ENCODE measurements at places on chromosomes 6 and 20.

- DNase-seq = no peak
These were observed 259.5 kb upstream of the JARID2 start for GRCh38 chr6:14986370-14986769.

DNA sequence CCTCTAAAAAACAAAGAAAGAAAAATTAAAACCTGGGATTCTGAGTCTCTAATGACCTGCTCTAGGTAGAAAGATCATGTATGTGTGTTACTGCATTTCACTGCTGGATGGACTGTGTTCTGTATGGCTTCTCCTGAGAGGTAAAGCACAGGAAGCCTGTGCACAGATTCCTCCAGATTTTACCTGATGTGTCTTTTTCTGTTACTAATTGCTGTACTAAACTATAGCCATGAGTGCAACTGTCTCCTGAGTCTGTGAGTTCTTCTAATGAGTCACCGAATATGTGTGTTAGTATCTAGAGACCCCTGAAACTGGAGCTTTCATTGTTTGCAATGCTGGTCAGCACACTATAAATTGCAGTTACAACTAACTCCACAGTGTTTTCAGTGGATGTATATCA lies 270.8 kb downstream of the CDKAL1 start:
- no peak for DNase-seq

GRCh38 chr6:45387236-45387635 lies 9.5 kb upstream of the SUPT3H start:
- DNase-seq = no peak

GRCh38 chr6:159305804-159306537 lies 136.8 kb downstream of the FNDC1 start:
- no peak for DNase-seq

- no peak for DNase-seq
These were observed 411.8 kb downstream of the CDKAL1 start for GRCh38 chr6:20946022-20946421.

GRCh38 chr20:59195316-59195993 lies 31.8 kb downstream of the ZNF831 start:
- DNase-seq = no peak

DNA sequence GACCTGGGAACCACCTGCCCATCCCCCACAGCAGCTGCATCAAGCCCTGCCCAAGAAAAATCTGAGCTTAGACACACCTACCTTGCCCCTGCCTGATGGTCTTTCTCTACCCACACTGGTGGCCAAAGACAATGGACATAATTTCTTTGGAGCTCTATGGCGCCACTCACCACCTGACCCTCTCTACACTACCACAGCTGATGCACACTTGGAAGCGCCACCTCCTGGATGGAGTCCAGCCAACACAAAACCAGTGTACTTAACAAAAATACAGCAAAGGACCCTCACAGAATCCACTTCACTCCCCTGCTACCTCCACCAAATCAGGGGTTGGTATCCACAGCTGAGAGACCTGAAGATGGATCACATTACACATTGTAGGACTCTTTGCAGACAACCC lies 39.7 kb upstream of the CLVS2 start:
- DNase-seq = no peak

DNA sequence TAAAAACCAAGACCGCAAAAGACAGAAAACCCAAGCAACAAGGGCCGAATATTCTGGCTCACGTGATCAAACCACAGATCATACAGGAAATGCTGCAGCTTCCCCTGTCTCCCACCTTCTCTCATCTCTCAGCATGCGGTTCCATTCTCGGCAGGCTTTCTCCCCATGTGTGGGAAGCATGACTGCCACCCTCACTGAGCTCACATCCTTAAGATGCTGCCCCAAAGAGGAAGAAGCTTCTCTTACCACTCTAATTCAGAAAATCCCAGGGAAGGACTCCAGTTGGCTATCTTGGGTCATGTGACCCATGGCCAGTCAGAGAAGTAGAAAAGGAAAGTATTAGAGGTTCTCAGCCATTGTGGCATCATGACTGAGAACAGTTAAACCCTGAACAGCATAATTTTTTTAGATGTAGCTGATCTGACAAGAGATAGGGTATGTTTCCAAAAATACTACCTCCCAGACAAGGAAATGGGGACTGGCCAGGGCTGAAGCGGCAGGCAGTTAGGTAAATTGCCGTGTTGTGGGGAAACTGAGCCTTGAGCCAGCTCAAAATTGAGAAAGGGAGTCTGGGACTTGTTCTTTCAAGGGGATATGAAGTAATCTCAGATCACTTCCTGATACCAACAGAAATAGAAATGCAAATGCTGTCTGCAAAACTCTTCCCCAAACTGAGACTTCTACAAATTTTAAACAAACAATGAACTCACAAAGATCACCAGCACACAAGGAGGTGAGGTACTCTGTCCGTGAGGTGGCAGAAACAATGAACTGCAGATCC lies 37.1 kb upstream of the GRM4 start:
- DNase-seq = no peak

DNA sequence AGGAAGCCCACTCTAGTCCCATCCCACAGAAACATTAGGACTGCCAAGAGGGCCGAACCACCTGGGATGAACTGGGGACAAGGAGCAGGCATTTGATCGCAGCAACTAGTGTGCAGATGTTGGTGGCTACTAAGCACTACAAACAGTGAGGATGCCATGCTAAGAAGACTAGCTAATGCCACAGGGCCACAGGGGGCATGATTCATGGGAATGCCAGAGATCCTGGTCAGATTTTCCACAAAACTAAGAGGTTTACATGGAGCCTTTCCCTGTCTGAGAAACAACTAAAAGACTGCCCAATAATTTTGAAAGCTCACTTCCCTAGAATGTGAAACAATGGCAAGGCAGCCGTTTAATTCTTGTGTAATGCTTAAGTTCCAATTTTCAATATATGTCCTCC lies 375.9 kb upstream of the PTCHD4 start:
- no peak for DNase-seq

- no peak for DNase-seq
These were observed 40.6 kb upstream of the SUMO4 start for GRCh38 chr6:149359440-149359839.

DNA sequence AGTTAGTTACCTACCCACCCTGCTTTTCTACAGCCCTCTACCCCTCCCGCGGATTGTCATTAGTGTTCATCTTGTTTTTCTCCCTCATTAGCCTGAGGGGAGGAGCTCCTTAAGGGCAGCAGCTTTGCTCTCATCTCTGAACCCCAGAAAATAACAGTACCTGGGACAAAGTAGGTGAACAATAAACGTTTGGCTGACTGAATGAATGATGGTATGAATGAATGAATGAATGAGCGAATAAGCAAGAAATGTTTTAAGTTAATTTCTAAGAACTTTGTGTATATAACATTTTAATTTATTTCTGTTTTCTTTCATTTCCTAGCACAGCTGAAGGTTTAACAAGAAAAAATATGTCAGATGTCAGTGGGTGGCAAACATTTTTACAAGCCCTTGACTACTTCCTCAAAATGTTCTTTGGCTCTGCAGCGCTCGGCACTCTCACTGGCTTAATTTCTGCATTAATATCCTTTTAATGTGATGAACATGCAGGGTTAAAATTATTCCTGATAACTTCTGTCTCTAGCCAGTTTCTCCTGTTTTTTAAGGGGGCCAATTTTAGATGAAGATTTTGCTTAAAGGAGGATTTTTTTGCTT lies 50.1 kb downstream of the SLC9A8 start:
- no peak for DNase-seq

GRCh38 chr20:55054453-55054852 lies 579.1 kb downstream of the DOK5 start:
- no peak for DNase-seq

- DNase-seq = no peak
These were observed 667.5 kb downstream of the UTRN start for GRCh38 chr6:144952456-144953240.

- DNase-seq = no peak
These were observed 17.1 kb upstream of the BEND3 start for GRCh38 chr6:107132330-107132954.

- DNase-seq = no peak
These were observed at the start of gene OR10C1 for GRCh38 chr6:29439006-29439405. TSS of gene OR10C1 (plus strand) at chr6:29439306. CDS start at chr6:29440016, 710 bp downstream.

DNA sequence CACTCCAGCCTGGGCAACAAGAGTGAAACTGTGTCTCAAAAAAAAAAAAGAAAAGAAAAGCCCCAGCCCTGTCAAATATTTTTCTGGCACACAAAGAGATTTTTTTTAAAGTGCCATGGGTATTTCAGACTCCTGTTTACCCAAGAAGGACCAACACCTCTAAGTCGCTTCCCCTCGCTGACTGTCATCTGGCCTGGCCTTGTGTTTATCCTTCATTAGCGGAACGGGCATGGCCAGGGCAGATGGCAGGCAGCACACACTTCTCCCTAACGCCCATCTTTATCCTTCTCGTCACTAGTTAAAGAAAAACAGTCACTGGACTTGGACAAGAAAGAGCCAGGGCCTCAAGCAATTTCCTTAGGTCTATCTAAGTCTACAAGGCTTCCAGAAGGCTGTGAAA lies 7.3 kb upstream of the CBFA2T2 start:
- no peak for DNase-seq

DNA sequence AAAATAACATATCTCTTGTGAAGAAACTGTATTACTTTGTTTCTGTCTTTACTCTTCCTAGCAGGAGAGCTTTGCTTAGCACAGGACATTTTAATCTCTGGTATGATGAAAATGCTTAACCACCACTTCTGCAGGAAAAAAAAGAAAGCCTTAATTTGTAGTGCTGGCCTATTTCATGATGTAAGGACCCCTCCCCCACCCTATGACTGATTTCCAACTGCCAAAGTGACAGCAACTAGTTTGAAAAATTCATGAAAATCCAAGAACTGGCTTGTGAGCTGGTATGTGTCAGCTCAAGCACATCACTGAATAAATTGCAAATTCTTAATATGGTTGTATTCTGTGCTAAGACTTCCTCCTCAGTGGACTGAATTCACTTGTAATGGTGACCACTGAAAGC lies 125.3 kb downstream of the REV3L start:
- no peak for DNase-seq

All from cerebellar nuclear complex (tissue), 1 donor.